T47D (cell line): ENCODE measurements at places on chromosomes 12 and 14.

DNA sequence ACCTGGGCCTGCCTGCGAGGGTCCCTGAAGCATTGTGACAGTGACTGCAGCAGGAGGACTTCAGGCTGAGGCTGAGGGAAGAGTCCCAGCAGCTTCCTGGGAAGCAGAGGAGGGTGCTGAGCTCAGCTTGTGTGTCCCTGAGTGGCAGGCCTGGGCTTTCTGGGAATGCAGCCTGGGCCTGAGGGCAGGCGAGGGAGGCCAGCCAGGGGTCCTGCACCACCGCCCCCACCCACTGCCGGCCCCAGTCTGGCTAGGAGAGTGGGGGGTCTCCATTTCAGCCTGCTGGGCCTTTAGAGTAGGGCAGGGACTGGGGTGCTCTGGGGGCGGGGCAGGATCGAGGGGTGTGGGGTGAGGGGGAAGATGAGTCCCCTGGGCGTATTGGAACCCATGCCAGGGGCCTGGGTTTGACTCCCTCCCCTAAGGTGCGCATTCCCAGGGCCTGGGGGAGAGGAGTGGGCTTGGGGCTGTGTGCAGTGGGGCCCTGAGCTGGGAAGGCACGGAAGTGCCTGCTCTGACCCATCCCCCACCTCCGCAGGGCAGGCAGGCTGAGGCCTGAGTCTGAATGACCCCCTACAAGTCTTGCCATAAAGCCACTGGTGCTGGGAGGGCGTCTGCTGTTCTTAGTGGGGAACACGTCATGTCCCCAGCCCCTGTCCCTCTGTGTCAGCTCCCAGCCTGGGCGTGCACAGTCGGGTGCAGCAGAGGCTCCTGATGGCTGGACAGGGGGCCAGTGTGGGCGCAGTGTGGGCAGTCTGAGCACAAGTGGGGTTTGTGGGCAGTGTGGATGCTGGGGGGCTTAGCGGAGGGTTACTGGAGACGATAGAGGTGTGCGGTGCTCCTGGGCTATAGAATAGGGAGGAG is 46.4 kb downstream of the KRT80 start:
- DNase-seq, result no peak

DNA sequence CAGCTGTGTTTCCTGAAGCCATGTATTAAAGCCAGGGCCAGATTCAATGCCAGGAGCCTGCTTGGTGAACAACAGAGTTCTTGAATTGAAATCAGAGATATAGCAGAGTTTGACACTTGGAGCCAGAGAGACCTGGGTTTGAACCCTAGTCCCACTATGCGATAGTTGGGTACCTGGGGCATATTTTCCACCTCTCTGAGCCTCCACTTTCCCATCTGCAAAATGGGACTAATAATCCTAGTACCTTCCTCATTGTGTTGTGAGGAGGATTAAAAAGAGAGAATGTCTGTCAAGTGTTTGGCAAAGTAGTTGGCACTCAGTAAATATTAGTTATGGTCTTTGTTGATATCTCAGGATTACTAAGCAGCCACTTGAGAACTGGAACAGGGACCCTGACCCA is 6.0 kb upstream of the HRK start:
- DNase-seq, result no peak

DNA sequence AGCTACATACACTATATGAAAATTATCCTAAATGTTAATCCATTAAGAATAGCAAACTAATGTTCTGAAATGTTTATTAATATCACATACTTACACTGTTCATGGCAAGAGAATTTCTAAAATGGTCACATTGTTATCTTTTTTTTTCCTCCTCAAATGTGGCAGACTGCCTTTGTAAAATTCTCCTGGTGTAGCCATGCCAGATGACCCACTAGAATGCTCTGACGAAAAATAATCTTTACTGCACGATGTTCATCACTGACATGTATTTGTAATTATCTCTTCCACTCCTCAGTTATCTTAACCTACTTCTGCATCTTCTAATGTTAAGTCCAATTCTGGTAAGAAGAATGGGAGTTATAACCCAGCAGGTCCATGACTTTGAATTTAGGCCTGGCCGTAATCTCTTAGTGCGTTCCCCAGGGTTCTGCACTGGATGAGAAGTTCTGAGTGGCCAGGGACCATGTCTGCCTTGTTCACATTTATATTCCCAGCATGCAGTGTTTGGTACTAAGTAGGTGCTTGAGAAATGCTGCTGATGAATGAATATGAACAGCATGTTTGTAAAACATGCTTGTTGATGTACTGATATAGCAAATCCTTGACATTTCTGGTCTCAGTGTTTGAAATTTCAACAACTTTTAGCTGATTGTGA is 46.7 kb downstream of the NOPCHAP1 start:
- no peak for DNase-seq

GRCh38 chr14:68173227-68173972 is 353.8 kb downstream of the RAD51B start:
- no peak for DNase-seq

DNA sequence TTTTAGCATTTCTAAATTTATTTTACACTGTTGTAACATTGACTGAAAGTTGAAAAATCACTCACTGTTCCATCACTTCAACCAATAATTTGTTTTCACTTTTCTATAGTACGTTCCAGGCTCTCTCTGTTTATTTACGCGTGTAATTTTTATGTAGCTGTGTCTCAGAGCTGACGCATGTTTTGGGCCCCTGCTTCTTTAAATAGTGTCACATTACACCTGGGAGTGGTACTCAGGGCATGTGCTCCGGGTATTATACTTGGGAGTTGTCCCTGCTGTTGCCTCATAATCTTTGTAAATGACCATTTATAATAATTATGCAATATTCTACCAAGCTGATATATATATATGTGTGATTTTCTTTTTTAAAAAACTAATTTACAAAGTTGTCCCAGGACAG is 132.8 kb upstream of the CPM start:
- no peak for DNase-seq

- DNase-seq, result peak; percentile 74
Observed at GRCh38 chr12:71846322-71846940, 6.9 kb downstream of the TBC1D15 start.

DNA sequence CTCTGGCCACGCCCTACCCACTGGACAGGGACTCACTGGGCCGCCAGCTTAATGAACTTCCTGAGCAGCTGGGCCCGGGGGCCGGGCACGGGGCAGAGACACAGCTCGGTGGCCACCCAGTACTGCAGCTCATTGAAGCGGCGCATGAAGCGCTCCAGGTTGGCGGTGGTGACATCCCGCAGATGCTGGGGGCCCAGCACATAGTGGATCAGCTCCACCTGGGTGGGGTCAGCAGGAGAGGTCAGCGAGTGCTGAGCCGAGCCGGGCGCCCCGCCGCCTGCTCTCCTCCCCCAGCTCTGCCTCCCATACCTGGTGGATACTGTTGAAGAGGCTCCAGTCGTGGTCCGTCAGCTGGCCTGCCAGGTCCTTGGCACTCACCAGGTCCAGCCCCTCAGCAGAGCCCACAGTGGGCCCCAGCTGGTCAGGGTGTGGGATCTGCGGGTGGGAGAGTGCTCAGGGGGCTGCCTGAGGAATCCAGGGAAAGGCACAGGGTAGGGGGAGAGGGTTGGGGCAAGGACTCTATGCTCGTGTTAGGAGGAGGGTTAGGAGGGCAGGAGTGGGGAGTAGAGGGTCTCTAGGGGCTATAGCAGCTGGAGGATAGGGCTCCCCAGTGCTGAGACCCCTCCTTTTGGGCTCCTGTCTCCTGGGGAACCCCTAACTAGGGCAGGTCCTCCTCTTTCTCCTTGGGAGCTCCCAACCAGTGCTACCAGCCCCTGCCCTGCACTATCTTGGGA is 15.5 kb upstream of the ENDOU start:
- DNase-seq, result no peak

DNA sequence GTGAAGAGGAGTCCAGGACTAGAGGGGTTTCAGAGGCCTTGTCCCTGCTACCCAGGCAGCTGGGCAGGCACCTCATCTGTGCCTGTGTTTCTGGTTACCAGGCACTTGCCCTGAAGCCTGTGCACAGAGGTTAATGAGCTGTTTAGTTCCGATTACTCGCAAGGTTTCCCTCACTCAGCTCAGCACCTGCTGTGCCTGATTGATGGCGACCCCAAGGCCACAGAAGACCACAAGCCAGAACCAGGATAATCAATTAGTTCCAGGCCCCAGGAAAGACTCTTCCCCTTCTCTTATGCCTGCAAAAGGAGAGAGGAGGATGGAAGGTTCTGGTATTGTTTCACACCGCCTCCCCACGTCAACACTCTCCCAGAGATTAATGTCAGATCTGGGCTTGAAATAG is 88.8 kb upstream of the NOS1 start:
- DNase-seq, result no peak

DNA sequence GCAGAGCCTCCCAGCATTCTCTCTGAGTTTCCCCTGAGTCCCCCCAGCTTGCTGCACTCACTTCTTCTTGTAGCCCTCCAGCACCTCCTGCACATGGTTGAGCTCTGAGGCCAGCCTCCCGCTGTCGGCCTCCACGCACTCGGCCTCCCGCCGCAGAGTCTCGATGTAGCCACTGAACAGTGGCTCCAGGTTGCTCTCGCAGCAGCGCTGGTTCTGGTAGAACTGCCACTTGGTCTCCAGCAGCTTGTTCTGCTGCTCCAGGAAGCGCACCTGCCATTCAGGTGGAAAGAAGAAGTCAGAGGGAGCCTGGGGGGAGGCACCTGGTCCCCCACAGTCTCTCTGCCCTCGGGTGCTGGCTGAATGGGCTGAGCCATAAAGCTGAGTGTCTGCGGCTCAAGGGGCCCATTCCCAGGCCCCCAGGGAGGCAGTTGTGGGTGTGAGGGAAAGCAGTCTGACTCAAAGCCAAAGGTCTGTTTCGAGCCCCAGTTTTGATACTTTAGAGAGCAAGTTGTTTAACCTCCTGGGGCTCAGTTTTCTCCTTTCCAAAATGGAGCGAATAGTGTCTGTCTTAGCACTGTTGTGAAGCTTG is 2.3 kb downstream of the KRT85 start:
- DNase-seq, result no peak

GRCh38 chr12:108838194-108839017 is 19.0 kb downstream of the SSH1 start:
- DNase-seq, result no peak

DNA sequence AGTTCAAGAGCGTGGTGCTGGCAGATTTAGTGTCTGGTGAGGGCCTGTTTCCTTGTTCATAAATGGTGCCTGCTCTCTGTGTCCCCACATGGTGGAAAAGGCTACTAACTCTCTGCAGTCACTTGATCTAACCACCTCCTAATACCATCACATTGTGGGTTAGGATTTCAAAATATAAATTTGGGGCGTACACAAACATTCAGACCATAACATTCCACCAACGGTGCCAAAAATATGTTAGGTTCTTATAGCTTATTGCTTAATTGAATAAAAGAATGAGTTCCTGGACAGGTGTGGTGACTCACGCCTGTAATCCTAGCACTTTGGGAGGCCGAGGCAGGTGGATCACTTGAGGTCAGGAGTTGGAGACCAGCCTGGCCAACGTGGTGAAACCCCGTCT is 3.4 kb upstream of the DYRK2 start:
- DNase-seq, result no peak

DNA sequence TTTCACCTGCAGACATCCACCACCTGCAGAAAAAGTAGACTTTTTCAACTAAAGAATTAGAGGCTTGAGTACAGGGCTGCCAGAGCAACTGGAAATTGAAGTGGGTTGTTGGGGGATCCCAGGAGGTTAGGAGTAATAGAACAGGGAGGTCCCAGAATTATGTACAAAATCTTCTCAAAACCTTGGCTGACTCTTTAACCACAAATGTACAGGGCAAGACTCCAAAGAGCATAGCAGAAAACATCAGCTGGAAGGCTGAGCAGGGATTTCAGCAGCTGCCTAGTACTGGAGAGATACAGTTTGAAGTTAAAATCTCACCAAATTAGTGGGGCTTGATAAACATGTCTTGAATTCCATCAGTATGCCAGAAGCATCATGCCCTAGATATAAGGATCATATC is 191.6 kb downstream of the CRADD start:
- no peak for DNase-seq

GRCh38 chr14:22565391-22565945 is 23.6 kb downstream of the DAD1 start:
- DNase-seq, result no peak

GRCh38 chr14:93019367-93019843 is 96.3 kb downstream of the ITPK1 start:
- peak; percentile 74 for DNase-seq

GRCh38 chr12:111754671-111755070 is 12.1 kb upstream of the ALDH2 start:
- DNase-seq, result no peak

DNA sequence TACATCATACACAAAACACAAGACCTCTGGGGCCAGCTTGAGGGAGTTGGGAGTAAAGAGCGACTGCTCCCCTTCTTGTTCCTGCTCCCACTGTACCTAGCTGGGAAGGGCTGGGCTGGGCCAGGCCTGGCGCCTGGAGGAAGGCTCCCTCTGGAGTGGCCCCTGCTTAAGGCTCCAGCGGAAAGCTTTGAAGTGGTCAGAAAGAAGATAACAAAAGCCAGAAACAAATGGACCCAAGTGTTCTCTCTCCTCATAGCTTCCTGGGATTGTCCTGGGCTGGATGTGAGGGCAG is 25.3 kb downstream of the PRPF40B start:
- DNase-seq, result no peak

- DNase-seq, result no peak
Observed at GRCh38 chr12:132528564-132529106, 38.7 kb downstream of the FBRSL1 start.

DNA sequence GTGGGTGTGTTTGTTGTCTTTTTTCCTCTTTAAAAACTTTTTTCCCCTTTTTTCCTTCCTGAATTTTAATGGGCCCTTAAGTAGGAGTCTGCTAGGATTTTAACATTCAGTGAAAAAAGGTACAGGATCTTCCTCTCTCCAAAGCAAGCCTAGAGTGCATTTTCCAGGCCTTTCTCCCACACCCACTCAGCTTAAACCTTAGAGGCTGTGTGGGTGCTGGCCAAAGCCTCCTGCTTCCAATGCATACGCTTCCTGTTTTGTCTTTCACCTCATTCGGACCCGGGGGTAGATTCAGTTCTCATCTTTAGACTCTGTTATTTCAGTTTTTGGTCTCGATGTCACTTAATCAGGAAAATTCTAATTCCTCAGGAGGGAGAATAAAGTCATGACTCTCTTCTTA is 51.2 kb downstream of the TMEM30B start:
- no peak for DNase-seq

GRCh38 chr12:75476071-75476470 is 4.5 kb upstream of the GLIPR1 start:
- DNase-seq, result no peak
